ENCODE measurements at places on chromosomes 5 and 9.
A peak's percentile ranks its signal among the peaks of the same experiment; 100 is the strongest.

DNA sequence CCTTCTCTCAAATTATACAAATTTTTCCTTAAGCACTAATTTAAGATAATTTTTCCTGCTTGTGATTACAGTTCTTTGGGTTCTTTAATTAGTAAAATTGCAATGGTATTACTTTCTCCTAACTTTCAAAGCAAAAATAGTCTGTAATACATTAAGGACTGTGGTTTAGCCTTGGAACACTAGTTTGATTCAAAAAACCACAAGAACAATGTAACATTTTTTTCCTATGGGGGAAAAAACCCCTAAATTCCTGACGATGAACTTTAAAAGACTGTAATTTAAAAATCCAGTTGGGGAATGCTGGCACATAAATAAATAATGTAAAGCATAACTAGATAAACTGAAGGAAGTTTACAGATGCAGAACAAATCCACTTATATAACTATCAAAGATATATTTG, 65.3 kb downstream of the CDC14B start:
- no peak for DNase-seq

GRCh38 chr9:5419987-5420386, 17.7 kb downstream of the PLGRKT start:
- DNase-seq = no peak

GRCh38 chr5:131305906-131306305, 42.1 kb downstream of the CDC42SE2 start:
- no peak for DNase-seq

DNA sequence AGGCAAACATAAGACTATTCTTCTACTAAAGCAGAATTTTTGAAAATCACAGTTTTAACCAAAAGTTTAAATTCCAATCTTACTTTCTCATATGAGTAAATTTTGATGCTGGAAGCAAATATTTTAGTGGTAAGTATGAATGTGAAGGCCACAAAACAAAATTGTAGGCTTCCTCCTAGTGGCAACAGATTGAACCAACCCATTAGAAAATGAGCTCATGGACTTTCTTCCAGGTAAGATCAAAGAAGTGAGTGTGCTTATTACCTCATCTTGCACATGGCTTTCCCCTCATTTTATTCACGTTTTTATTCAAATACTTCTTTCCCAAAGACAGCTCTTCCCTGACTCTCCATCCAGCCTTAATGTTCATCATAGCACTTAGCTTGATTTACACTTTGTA, 16.5 kb upstream of the RLN2 start:
- no peak for DNase-seq

GRCh38 chr9:3788211-3788610, 262.4 kb upstream of the RFX3 start:
- no peak for DNase-seq

DNA sequence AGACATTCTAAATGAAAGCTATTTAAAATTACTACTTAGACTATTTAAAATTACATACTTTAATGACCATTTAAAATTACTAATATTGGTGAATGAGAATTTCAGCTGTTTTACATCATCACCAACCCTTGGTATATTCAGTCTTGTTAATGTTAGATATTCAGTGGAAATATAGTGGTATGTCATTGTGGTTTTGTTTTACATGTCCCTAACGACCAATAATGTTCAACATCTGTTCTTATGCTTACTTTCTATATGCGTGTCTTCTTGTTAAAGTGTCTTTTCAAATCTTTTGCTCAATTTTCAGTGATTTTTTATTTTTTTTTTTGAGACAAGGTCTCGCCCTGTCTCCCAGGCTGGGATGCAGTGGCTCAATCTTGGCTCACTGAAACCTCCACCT, 279.3 kb upstream of the TARS1 start:
- DNase-seq = no peak

DNA sequence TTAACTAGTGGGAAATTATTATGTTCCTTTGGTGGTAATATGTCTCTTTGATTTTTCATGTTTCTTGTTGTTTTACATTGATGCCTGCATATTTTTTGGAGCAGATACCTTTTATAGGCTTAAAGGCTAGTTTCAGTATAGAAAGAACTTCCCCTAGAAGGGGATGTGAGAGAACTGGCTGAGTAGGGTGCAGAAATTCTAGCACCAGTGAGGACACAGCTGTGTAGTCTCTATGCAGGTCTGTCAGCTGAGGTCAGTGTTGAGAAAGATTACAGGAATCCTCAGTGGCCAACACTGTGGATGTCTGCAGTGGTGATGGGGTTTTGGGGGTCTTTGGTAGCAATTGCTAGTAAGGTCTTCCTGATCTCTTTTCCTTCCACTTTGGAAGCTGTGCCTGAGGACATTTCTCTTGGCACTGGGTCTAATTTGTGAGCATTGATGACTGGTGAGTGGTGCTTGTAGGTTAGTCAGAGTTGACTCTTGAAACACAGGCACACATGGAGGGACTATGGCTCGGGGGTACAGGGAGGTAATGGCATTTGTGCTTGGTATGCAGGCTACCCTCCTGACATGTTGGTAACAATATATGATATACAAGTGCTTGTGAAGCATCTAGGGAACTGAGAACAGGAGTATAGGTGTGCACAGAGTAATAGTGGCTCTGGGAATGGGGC, 221.4 kb downstream of the SPATA31D1 start:
- DNase-seq = no peak

- DNase-seq = no peak
Measured at GRCh38 chr9:77710316-77710715, 62.2 kb upstream of the GNA14 start.

- DNase-seq = no peak
Measured at GRCh38 chr5:163912046-163912445, 406.6 kb downstream of the MAT2B start.

GRCh38 chr5:157575381-157576020, at the start of gene ADAM19:
Gene ADAM19 (minus strand): TSS chr5:157575775. CDS start chr5:157575696, 79 bp downstream.
- DNase-seq = peak; percentile 24

GRCh38 chr5:73623901-73624404, 2.0 kb upstream of the ARHGEF28 start:
- DNase-seq = no peak

DNA sequence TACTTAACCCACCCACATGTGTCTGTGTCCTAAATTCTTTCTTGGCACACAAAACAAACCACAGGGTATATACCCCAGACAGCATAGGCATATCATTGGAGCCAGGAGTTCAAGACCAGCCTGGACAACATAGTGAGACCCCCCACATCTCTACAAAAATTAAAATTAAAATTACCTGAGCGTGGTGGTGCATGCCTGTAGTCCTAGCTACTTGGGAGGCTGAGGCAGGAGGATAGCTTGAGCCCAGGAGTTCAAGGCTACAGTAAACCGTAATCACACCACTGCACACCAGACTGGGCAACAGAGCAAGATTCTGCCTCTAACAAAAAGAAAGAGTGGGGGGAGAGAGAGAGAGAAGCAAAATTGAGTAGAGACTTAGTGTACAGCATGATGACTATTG, 4.6 kb upstream of the AGTPBP1 start:
- no peak for DNase-seq

- DNase-seq = no peak
Measured at GRCh38 chr5:180795771-180796313, 6.8 kb downstream of the MGAT1 start.

DNA sequence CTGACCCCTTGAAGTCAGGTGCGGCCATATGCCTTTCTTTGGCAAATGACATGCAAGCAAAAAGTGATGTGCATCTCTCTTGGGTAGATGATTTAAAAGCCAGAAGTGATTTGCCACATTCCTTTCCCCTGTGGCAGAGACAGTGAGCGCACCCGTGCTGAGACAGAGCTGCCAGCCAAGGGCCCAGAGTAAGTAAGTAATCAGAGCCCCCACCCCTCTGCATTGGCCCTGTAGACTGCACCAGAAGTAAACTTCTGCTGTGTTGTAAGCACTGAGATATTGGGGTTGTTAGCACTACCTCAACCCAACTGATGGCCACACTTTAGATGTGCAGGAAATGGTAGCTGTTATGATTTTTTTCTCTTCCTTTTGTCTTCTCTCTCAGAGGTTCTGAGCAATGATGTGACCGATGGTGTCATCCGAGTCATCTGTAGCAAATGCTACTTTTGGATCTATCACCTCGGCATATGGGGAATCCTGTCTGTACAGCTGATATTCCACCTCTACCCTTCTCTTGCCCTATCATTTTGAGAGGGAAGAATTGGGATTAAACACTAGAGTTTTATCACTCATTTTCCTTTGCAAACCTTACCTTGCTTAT, 58.0 kb downstream of the DOCK2 start:
- no peak for DNase-seq

DNA sequence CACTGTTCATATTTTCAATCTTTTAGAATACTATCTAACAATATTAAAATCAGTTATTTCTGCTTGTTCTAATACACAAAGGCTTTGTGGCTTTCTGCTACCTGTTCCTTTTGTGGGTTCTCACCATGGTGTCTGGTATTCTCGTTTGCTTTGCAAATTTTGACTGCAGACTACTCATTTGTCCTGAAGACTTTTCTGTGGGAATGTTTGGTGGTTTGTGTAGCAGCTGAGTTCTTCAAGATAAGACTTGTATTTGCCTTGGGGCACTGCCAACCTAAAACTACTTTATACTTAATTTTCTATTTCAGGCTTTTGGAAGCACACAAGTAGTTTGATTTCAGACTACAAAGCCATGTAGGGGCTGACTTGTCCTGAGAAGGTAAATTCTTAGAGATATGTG, 11.1 kb downstream of the IL33 start:
- no peak for DNase-seq

DNA sequence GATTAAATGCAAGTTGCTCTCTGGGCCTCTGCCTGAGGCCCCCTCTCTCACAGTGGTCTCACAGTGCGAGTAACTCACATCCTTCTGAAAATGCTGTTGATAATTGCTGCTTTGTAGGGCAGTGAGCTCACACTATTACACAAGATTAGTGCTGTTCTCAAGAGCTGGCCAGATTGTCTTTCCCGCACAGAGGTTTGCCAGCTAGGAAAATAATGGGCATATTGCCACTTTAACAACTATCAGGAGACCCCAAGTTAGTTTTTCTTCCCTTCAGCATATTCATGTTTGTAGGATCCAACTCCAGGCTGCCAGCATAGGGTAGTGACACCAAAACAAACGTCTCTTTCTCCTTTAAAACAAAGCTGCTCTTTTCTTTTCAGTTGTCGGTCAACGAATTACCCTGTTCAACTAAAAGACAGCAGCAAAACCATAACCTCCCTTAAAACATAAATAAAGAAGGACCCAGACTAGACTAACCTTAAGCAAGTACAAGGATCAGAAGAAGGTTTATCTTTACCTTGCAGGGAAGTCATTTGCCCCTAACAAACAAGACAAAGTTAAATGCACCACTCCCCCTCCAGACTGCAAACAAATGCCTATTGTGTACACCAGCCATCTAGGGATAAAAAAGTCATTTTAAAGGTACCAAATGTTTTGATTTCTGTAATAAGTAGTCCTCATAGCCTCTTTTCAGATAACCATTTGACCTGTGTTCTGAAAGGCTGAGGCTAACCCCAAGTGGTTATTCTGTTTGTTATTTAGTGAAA, 91.4 kb downstream of the VCAN start:
- DNase-seq = no peak

DNA sequence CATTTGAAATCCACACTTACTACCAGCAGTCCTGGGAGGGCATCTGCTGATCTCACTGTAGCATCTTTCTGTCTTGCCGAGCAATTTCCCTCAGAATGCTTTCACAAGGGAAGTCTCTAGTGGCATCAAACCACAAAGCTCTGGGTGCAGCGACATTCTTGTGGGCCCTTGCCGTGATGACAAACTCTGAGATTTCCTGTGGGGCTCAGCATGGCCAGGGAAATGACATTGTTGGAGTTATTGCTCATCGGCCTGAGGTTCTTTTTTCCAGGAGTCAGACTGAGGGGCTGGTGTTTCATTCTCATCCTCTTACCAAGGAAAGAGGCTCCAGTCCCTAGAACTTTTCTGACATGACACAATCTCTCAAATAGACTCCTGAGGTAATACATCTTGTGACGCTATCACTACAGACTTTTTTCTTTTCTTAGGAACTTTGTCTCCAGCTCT, 51.4 kb downstream of the PFDN1 start:
- peak; percentile 21 for DNase-seq

- no peak for DNase-seq
Measured at GRCh38 chr5:68418201-68418600, 202.6 kb downstream of the PIK3R1 start.

DNA sequence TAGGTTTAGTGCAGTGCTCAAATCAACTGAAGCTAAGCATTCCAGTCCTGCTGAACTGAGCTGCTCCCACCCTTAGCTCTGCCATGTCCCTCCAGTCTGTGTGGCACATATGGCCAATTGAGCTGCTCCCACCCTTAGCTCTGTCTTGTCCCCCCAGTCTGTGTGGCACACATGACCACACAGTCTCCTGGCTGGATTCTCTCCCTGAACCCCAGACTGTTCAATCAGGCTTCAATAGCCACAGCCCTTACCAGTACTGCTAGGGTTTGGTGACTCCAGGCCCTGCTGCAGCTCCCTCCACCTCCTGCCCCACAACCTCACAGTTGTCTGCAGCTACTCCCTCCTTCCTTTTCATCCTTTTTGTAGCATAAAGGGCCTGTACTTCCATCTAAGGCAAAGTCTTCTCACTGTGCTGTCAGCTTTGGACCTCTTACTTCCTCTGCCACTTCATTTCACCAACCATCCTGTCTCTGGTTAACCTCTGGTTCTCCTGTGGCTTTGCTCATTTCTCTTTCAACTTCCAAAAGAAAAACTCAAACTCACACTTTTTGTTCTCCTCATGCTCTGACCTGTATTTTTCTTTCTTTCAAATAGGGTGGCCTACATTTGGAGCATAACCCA, 50.8 kb downstream of the ADAMTS12 start:
- DNase-seq = no peak

GRCh38 chr5:34053571-34054399, 10.8 kb upstream of the C1QTNF3 start:
- DNase-seq = no peak

GRCh38 chr5:173453167-173453566, 125.0 kb upstream of the STC2 start:
- no peak for DNase-seq

DNA sequence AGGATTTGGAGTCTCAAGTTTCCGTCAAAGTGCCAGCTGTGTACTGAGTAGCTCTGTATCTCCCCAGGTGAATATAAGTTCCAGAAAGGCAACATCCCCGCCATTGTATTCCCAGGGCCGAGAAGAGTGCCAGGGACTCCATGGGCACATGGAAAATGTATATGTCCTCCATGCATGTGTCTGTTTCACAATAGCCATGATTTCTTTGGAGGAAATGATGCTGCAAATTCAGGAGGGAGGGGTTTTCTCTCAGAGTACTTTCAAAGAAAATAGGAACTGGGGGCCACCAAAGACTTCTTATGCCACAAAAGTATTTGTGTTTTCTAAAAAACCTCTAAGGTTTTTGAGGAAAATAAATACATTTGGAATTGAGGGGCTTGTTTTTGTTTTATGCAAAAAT, 524.6 kb downstream of the BNC2 start:
- no peak for DNase-seq

GRCh38 chr5:89372176-89372575, 489.2 kb upstream of the MEF2C start:
- no peak for DNase-seq

DNA sequence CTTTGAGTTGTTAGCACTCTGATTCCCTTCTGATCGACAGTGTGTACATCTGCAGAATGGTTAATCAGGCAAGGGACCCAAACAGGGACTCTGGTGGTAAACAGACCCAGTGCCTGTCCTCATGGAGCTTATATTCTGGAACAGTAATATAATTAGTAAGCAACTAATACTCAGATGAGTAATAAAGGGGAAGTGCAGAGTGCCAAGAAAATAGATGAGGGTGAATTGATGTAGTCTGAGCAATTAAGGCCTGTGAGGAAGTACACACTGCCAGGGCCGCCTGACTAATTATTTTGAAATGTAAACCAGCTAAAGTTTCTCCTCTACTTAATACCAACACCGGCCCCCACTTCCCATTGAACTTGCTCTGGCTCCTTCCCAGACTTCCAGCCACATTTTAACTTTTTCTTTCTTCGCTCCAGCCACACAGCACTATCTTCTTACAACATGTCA, 4.2 kb downstream of the DHX29 start:
- no peak for DNase-seq
